ENCODE measurements at places on chromosomes 6 and 20. TPM values are rescaled to one million over a fixed set of nuclear protein-coding genes. Genes with fewer than 3 reads are reported as not detected.

- no peaks in the 10 kb centered on the region for H3K27me3 ChIP-seq
- no peak overlapping the region for H3K4me3 ChIP-seq
- no peak for DNase-seq
- H3K4me1 ChIP-seq: no peaks in the 10 kb centered on the region
- H3K27ac ChIP-seq: no peak overlapping the region
Observed at GRCh38 chr6:140988780-140989179, 1143.9 kb upstream of the GJE1 start.

- peaks cover 32% of the 10 kb centered on the region for H3K4me1 ChIP-seq
- H3K27ac ChIP-seq: peak overlapping the region; percentile 76
- H3K4me3 ChIP-seq: peak overlapping the region; percentile 15
- H3K27me3 ChIP-seq: peaks cover 63% of the 10 kb centered on the region
- DNase-seq: no peak
- H3K36me3 ChIP-seq: peaks cover 4% of the 10 kb centered on the region
Observed at GRCh38 chr6:1606780-1607515, 2.8 kb upstream of the FOXC1 start.

DNA sequence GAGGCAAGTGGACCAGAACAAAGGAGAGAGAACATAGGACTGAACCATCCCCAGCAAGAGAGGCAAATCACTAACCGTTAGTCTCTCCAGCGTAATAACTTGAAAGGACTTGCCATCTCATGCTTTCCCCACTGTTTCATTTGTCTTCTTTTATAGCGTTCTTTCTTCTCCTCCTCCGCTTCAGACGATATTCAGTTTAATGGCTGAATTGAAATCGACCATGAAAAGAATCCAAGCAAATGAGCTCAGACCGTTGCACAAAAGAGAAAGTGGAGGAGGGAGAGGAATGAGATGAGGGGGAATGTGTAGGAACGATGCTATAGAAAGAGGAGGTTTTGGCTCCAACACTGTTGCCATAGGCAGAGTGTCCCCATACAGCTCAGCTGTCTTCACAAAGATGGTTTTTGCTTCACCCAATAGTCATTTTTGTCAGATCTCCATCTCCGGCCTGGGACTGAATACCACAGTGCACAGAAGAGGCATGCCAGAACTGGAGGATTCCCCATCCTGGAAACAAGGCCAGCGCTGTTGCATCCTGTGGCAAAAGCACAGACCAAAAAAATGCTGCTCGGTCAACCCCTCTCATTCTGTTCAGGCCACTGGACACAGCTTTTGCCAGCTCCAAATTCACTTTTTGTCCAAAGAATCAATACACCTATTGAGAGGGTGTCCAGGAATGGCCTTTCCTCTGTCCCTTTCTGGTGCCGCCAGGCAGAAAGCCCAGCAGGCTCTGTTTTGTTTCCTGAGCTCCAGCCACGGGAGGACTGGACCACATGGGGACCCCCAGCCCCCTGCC lies 176.1 kb downstream of the ID4 start:
- H3K4me3 ChIP-seq: no peak overlapping the region
- no peaks in the 10 kb centered on the region for H3K4me1 ChIP-seq
- H3K36me3 ChIP-seq: no peaks in the 10 kb centered on the region
- DNase-seq: no peak
- no peak overlapping the region for H3K27ac ChIP-seq
- peaks cover 15% of the 10 kb centered on the region for H3K27me3 ChIP-seq

DNA sequence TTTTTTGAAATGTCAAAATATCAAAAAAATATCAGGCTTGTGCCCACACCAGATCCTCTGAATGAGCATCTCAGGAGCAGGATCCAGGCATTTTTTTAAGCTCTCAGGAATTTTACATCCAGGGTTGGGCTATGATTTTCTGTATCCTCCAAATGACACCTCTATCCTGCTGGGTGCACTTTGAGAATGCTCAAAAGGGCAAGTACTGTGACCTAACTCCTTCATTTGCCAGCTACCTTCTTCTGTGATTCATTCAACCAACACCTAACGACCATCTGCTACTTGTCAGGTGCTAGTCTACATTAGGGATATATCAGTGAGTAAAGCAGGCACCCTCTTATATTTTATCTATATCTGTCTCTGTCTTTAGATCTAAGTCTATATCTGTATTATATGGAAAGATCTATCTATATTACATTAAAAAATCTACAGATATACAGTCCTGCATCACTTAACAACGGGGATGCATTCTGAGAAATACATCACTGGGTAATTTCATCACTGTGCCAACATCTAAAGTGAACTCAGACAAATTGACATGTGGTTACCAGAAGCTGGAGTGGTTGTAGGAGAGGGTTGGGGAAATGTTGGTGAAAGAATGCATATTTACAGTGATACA lies 131.6 kb downstream of the KIF16B start:
- H3K4me1 ChIP-seq: peaks cover 9% of the 10 kb centered on the region
- H3K27ac ChIP-seq: no peak overlapping the region
- H3K27me3 ChIP-seq: no peaks in the 10 kb centered on the region
- H3K36me3 ChIP-seq: peaks cover 8% of the 10 kb centered on the region
- DNase-seq: no peak
- no peak overlapping the region for H3K4me3 ChIP-seq

GRCh38 chr6:109695468-109695867 lies 4.4 kb downstream of the FIG4 start:
- peaks cover 21% of the 10 kb centered on the region for H3K4me1 ChIP-seq
- peaks cover 9% of the 10 kb centered on the region for H3K36me3 ChIP-seq
- no peak overlapping the region for H3K4me3 ChIP-seq
- no peaks in the 10 kb centered on the region for H3K27me3 ChIP-seq
- peak; percentile 20 for DNase-seq
- no peak overlapping the region for H3K27ac ChIP-seq

DNA sequence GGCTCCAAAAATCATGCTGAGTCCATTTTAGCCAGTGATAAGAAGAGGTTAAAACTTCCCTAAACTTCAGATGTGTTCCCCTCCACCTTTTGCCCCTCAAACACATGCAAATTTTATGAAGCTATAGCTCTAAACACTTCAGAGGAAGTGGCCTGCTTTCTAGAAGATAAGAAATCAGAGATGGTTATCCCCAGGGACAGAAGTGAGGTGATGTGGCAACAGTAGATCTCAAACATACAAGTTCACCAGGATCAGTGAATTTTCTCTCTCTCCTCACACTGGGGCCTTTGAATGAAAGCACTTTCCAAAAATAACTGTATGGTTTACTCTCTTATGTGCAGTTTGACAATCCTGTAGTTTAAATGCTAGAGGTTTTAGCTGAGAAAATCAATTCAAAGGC lies 332.0 kb downstream of the BTBD9 start:
- DNase-seq: no peak
- no peak overlapping the region for H3K4me3 ChIP-seq
- H3K36me3 ChIP-seq: no peaks in the 10 kb centered on the region
- no peak overlapping the region for H3K27ac ChIP-seq
- H3K4me1 ChIP-seq: peaks cover 11% of the 10 kb centered on the region

DNA sequence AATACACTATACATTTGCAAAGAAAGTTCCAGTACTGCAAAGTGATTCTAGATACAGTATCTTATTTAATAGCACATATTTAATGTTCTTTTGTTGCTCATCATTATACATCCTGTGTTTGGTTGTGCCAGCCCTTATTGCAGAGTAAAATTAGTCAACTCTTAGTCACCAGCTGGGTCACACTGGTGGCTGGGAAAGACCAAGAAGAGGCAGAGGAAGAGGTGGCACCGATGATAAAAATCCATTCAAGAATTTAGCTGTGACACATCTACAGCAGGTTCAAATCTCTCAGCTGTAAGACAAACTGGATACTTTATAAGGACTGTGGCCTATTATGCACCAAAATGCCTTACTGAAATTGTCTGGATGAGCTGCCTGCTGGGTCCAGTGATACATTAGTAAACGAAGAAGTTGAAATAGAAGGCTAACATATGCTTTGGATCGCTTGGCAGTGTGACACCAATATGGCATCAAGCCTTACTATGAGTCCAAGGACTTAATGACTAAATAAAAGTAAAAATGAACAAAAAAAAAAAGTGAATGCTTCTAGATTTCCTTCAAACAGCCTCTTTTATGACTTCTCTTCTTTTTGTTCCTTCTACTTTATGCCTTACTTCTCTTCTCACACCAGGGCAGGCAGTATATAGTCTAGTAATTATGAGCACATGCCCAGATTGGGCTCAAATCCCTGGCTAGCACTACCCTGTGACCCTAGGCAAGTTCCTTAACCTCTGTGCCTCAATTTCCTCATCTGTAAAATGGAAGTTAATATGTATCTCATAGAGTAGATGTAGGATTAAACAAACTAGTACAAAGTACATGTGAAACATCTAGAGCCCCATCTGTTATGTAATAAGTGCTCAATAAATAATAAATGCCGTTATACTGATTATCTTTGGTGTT lies 29.4 kb upstream of the RNF8 start:
- DNase-seq: no peak
- no peak overlapping the region for H3K4me3 ChIP-seq
- H3K4me1 ChIP-seq: peaks cover 8% of the 10 kb centered on the region

The AAR2 gene
- total RNA-seq: 22.5 TPM

- H3K27ac ChIP-seq: no peak overlapping the region
- no peaks in the 10 kb centered on the region for H3K27me3 ChIP-seq
- no peaks in the 10 kb centered on the region for H3K36me3 ChIP-seq
- peaks cover 8% of the 10 kb centered on the region for H3K4me1 ChIP-seq
- no peak for DNase-seq
Observed at GRCh38 chr6:131721161-131721560, 10.3 kb upstream of the CTAGE9 start.

DNA sequence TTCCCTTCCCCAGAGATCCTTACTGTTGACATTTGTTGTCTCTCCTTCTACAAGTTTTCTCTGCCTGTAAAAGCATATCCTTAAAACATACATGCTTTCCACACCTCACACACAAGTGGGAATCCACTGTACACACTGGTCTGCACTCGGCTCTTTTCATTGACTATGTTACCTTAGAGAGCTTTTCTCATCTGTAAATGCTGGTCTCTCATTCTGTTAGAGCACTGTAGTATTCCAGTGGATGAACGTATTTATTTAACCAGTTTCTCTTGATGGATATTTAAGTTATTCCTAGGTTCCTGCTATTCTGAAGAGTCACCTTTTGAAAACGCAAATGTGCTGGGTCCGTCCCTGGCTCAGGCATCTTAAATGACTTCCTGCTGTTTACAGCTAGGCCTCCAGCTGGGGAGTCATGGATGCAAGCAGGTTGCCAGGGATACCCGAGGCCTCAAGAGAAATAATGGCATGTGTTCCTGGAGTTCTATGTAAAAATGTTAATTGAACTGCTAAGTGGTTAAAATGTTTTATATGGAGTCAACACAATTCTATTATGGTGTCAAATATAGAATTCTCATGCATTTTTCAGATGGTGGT lies 61.1 kb upstream of the TGM3 start:
- no peak for DNase-seq
- no peaks in the 10 kb centered on the region for H3K4me1 ChIP-seq
- no peak overlapping the region for H3K4me3 ChIP-seq
- H3K27me3 ChIP-seq: no peaks in the 10 kb centered on the region
- H3K27ac ChIP-seq: no peak overlapping the region
- H3K36me3 ChIP-seq: no peaks in the 10 kb centered on the region

DNA sequence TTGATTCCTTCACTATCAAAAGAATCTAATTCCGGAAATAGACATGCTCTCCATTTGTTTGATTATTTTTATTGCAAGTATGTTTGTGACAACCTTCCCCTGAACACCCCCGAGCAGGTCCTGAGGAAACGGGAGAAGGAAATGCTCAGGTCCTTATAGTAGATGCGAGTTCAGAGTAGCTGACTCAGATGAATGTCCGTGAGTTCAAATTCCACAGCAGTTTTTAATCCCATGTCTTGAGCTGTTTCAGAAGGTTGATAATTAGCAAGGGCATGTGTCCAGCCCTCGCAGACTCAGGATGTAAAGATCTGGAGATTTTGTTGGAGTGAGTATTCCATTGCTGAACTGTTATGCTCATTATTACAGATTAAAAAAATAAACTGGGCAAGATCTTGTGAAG lies 169.3 kb downstream of the BCAS1 start:
- DNase-seq: no peak
- H3K27me3 ChIP-seq: no peaks in the 10 kb centered on the region
- no peak overlapping the region for H3K27ac ChIP-seq
- no peaks in the 10 kb centered on the region for H3K36me3 ChIP-seq
- peaks cover 69% of the 10 kb centered on the region for H3K4me1 ChIP-seq
